ENCODE measurements at places on chromosomes 1 and 21.

DNA sequence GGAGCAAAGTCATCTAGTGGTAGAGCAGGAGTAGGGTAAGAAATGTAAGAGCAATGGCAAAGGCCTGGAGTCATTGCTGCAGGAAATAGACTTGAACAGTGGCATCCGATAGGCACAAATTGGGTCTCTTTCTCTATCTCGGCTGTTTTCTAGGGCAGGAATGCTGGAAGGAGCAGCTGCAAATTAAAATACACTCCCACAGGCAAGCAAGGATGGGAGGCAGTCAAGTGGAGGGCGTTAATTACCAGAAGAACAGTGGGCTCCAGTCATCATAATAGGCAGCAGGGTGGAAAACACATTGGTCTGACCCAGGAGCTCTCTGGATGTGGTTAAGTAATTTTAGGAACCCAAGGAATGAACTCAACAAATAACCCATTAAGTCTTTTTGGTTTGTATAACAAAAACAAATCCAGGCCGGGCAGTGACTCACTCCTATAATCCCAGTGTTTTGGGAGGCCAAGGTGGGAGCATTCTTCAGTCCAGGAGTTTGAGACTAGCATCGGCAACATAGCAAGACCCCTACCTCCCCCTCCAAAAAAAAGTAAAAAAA, 7.8 kb upstream of the TDRD5 start:
- DNase-seq = no peak

- DNase-seq = no peak
These were observed 8.1 kb upstream of the SLX9 start for GRCh38 chr21:44931501-44932407.

DNA sequence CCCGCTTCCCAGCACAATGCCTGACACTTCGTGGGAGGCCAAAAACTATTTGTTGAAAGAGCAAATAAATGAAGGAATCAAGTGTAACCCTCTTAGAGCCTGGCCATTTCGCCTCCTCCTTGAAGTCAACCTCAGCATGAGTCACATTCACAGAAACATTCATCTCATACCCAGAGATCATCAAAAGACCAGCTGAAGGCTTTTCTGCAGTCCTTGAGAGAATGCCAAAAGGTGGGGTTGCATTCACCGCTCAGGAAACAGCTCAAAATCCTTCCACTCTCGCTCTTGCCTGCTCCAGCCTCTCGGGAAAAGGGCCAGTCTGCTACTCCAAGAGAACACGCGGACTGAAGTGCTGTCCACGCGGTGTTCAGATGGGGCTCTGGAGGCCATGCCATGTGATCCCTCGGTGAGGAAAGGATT, 90.0 kb downstream of the VWA5B1 start:
- no peak for DNase-seq

GRCh38 chr1:65514041-65514440, 93.6 kb downstream of the LEPR start:
- no peak for DNase-seq

- DNase-seq = no peak
These were observed 78.6 kb downstream of the SYT6 start for GRCh38 chr1:114075105-114075504.

DNA sequence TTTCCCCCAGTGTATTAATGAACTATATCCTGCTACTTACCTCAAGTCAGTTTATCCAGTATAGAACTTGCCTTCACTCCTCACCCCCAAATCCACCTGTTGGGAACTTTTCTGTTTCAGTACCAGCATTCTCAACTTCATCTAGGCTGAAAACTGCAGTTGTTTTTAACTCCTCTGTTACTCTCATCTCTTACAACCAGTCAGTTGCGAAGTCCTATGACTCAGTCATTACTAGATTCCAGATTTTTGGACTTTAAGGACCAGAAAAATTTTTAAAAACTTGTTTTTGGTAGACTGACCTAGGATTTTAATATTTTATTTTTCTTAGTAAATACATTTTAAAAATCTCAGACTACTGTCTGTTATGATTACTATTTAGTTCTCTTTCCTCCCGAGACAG, 8.1 kb downstream of the GNAI3 start:
- no peak for DNase-seq

GRCh38 chr1:115980998-115981993, 5.0 kb downstream of the SLC22A15 start:
- no peak for DNase-seq

DNA sequence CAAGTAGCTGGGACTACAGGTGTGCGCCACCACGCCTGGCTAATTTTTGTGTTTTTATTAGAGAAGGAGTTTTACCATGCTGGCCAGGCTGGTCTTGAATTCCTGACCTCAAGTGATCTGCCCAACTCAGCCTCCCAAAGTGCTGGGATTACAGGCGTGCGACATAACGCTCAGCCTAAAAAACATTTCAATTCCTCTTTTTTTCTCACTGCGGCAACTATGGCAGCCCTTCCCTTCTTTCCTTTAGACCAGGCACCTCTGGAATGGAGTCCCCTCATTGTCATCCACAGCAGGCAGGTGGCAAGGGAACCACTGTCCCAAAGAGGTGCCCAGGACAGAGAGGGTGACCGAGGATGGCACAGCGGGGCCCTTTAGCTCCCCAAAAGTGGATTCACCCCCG, 14.1 kb downstream of the CEP104 start:
- DNase-seq = no peak

DNA sequence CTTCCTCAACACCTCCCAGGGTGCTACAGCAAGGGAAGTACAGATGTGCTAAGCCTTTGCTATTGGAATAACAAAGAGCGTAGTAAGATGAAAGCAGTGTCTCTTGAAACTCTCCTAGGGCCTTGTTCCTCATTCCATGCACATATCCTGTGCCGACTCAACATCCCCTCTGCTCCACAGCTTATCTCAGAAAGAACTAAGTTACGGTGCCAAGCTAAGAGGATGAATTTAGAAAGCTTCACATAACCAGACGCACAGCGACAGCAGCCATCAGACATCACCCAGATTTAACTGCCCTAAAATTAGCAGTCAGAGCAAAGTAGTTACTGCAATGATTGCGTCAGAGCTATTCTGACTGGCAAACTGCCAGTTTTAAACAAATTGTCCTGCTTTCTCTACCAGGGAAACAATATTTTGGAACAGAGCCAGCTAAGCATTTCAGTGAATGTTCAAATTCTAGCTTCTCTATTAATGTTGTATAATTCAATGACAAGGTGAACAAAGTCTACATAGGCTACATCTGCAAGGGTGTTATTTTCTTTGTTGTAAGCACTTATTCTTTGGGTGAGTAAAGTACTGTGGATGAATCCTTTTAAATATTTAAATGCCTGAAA, 9.5 kb downstream of the SIPA1L2 start:
- no peak for DNase-seq

GRCh38 chr1:202227053-202227672, 33.6 kb downstream of the LGR6 start:
- DNase-seq = no peak

DNA sequence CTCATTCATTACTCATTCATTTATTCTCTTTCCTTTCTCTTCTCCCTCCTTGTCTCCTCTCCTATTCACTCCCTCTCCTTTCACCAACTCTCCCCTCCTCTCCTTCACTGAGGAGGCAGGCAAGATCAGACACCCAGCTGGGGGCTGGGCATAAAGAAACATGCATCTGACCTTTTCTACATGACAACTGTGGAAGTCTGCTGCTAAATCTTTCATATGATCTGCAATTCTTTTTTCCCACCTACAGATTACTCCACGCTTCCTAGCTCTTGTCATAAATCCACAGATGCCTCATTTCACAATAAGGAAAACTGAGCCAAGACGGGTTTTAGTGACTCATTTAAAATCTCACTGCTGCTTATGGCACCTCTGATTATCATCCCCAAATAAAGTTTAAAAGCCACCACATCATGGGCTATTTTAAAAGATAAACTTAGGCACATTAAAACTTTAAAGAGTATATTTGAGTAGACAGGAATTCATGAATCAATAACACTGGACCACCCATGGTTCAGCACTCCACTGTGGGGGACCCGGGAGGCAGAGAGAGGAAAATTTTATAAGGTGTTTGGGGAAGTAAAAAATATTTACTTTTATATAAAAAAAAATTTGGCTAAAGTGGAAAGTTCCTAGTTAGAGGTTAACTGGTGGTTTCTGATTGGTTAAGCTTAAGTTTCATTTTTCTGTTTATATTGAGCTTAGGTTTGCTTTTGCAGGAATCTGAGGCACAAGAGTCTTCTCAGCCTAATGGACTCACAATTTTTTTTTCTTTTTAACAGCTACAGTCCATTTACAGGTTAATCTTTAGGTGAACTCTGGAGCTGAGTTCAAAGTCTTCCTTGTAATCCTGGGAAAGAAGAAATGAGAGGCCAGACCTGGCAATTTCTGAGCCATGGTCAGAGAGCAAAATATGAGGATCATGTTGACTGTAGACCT, 55.8 kb upstream of the DNAH14 start:
- no peak for DNase-seq

- DNase-seq = no peak
These were observed 50.1 kb downstream of the KLHDC7A start for GRCh38 chr1:18530587-18531502.

- no peak for DNase-seq
These were observed 15.3 kb upstream of the SGIP1 start for GRCh38 chr1:66518654-66519053.

DNA sequence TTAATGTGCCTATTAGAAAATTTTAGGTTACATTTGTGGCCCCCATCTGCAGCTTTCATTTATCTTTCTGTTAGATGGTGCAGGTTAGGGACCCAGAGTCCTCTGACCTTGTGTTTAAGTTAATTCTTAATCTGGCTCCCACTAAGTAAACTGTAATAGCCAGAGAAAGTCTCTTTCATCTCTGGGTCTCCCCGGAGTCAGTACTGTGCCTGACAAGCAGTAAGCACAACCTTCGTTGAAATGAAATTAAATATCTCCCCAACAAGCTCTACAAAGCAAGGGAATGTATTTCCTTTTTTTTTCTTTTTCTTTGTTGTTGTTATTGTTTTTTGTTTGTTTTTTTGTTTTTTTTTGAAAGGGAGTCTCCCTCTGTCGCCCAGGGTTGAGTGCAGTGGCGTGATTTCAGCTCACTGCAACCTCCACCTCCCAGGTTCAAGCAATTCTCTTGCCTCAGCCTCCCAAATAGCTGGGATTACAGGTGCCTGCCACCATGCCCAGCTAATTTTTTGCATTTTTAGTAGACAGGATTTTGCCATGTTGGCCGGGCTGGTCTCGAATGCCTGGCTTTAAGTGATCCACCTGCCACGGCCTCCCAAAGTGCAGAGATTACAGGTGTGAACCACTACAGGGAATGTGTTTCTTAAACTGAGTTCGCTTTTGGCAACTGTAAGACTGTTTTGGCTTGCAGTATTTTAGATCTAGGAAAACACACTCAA, 81.6 kb downstream of the HHIPL2 start:
- no peak for DNase-seq

- DNase-seq = no peak
These were observed 35.2 kb downstream of the RRP1 start for GRCh38 chr21:43824333-43825241.

- DNase-seq = no peak
These were observed 149.4 kb upstream of the COL6A1 start for GRCh38 chr21:45831991-45832740.

DNA sequence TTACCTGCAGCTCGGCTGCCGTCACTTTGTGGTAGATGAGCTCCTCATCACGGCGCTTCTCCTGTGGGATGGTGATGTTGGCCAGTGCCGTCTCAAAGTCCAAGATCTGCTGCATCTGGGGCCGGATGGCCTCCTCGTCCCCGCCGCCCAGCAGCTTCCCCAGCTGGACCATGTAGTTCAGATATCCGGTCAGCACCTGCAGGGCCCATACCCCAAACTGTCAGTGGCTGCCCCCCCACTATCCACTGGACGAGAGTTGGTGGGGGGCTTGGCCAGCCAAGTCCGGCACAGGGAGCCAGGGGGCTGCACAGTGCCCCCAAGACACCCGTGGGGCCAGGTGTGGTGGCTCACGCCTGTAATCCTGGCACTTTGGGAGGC, 34.3 kb downstream of the ECE1 start:
- no peak for DNase-seq

- DNase-seq = no peak
These were observed 20.1 kb downstream of the YTHDF2 start for GRCh38 chr1:28756846-28757245.

DNA sequence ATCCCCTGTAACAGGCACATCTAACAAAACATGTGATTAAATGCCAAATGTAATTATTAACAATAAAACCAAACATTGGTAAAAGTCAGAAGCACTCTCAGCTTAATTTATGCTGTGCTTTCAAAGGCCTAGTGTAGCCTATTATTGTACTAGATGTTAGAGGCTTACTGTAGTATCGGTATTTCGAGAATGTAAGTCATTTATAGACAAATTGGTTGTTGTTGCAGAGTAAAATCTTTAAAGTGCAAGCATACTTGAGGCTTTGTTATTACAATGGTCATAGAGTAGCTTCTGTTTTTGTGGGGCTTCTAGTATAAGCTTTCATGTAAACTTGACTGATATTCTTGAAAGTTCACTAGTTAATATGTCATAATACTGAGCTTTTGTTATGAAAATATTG, 965.8 kb downstream of the PLA2G4A start:
- no peak for DNase-seq

DNA sequence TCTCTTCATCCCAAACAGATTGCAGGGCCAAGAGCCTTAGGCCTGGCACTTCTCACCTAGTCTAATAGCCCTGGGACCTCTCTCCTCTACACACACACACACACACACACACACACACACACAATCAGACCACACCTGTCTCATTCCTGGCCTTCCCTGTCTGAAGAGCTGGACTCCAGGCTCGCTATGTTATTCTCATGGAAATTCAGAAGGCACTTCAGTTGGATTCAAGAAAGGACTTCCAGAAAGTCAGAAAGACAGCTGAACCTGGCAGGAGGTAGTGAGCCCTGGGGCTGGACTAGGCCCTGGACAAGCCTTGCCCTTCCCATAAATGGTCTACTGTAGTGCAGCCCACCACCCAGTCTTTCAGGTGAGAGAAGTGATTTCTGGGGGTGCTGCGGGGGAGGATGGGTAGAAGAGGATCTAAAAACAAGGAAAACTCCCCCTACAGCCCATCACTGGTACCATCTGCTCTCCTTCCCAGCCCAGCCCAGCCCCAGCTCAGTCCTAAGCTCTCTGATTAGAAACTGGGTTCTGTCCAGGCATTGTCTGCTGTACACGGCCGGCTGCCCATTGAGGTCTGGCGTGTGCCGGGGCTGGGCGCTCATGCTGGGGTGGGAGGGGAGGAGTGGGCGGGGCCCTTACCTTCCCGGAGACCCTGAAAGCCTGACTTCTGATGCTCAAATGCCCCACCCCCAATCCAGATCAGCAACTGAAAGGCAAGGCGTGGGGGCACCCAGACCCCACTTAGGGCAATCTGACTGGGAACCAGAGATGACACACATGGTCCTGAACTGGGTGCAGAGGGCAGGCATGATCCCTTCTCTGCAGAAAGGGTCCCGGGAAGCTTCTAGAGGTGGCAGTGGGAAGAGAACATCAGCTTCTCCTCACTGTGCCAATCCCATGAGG, 2.5 kb downstream of the KIF21B start:
- DNase-seq = no peak

DNA sequence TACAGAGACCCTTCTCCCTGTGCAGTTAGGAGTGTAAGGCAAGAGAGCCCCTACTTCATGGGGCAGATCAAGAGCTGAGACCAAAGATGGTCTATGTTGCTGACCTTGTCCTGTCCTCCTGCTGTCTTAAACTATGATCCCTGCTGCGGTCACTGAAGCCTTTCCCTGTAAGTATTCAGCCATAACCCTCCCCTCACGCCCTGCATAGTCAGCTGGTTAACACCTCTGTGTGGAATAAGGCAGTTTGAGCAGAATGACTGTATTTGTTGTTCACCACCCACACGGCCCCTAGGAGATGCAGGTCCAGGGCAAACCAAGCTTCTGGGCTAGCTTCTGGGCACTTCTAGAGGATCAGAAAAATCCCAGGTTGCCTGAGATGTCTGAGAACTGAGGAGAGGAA, 356 bp downstream of the TSPAN1 start:
- no peak for DNase-seq

Data from GF-D8 (cell line).